ENCODE measurements at places on chromosomes 11 and 22. TPM values are rescaled to one million over a fixed set of nuclear protein-coding genes. Genes with fewer than 3 reads are reported as not detected.

GRCh38 chr11:126880872-126881271 is 119.7 kb downstream of the KIRREL3 start:
- H3K4me3 ChIP-seq: no peak overlapping the region
- H3K36me3 ChIP-seq: no peaks in the 10 kb centered on the region
- DNase-seq: no peak
- H3K27me3 ChIP-seq: no peaks in the 10 kb centered on the region
- no peaks in the 10 kb centered on the region for H3K4me1 ChIP-seq

GRCh38 chr11:95711945-95712221 is 77.7 kb downstream of the FAM76B start:
- H3K27ac ChIP-seq: no peak overlapping the region
- no peaks in the 10 kb centered on the region for H3K4me1 ChIP-seq
- H3K27me3 ChIP-seq: no peaks in the 10 kb centered on the region
- DNase-seq: no peak
- no peak overlapping the region for H3K4me3 ChIP-seq

DNA sequence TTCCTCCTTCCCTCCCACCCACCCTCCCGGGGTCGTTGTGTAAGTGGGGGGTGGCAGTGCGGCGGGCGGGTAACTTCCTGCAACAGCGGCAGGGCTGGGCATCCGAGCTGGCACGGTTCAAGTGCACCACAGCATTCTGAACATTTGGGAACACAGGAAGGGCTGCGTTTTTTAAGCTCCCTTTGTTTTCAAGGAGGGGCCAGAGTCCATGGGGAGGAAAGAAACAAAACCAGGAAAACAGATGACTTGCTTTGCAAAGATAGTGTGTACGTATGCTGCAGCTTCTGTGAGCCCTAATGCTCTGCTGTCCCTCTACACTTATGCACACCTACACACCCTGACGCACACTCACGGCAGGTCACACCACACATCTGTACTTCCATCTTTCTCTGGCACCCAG is 152.5 kb downstream of the FBXO7 start:
- H3K4me3 ChIP-seq: no peak overlapping the region
- no peaks in the 10 kb centered on the region for H3K27me3 ChIP-seq
- no peaks in the 10 kb centered on the region for H3K36me3 ChIP-seq
- peak overlapping the region; percentile 87 for H3K27ac ChIP-seq

- peak overlapping the region; percentile 68 for H3K27ac ChIP-seq
- no peak for DNase-seq
- no peak overlapping the region for H3K4me3 ChIP-seq
- no peaks in the 10 kb centered on the region for H3K4me1 ChIP-seq
- H3K36me3 ChIP-seq: no peaks in the 10 kb centered on the region
These were observed 10.9 kb upstream of the TNNT3 start for GRCh38 chr11:1908618-1909017.

DNA sequence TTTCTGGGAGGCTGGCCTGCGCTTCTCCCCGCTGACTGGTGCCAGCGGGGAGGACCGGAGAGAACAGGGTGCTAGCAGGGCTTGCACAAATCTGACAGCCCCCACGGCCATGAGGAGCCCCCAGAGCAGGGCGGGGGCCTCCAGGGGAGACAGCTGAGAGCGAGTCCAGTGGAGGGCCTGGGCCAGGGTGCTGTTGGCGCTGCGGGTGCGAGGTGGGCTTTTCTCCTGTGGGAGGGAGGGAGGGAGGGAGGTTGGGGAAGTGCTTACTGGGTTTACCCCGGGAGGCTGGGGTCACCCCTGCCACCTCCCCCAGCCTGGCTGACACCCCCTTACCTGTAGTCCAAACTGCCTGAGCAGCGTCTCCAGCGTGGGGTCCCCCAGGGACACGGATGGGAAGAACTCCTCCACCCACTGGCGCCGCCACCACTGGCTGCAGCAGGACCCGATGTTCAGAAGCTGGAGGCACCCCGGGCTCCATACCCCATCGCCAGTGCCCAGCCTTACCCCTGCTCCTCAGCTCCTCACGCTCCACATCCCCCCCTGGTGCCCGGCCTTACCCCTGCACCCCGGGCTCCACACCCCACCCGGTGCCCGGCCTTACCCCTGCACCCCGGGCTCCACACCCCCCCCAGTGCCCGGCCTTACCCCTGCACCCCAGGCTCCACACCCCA is 3.9 kb downstream of the LMF2 start:
- H3K4me3 ChIP-seq: no peak overlapping the region
- DNase-seq: no peak
- H3K36me3 ChIP-seq: peaks cover 32% of the 10 kb centered on the region
- no peak overlapping the region for H3K27ac ChIP-seq
- H3K4me1 ChIP-seq: no peaks in the 10 kb centered on the region

- no peaks in the 10 kb centered on the region for H3K27me3 ChIP-seq
- H3K4me1 ChIP-seq: peaks cover 55% of the 10 kb centered on the region
- no peaks in the 10 kb centered on the region for H3K36me3 ChIP-seq
- peak; percentile 82 for DNase-seq
These were observed 18.5 kb upstream of the CBX7 start for GRCh38 chr22:39170825-39171622.

- H3K4me1 ChIP-seq: no peaks in the 10 kb centered on the region
- H3K27ac ChIP-seq: no peak overlapping the region
- H3K4me3 ChIP-seq: no peak overlapping the region
- H3K36me3 ChIP-seq: no peaks in the 10 kb centered on the region
These were observed 146.7 kb downstream of the ST3GAL4 start for GRCh38 chr11:126502159-126502558.

GRCh38 chr11:7637447-7638157 is 35.7 kb downstream of the CYB5R2 start:
- peak; percentile 85 for DNase-seq
- H3K4me1 ChIP-seq: no peaks in the 10 kb centered on the region
- no peaks in the 10 kb centered on the region for H3K27me3 ChIP-seq
- peak overlapping the region; percentile 64 for H3K27ac ChIP-seq
- H3K4me3 ChIP-seq: no peak overlapping the region

DNA sequence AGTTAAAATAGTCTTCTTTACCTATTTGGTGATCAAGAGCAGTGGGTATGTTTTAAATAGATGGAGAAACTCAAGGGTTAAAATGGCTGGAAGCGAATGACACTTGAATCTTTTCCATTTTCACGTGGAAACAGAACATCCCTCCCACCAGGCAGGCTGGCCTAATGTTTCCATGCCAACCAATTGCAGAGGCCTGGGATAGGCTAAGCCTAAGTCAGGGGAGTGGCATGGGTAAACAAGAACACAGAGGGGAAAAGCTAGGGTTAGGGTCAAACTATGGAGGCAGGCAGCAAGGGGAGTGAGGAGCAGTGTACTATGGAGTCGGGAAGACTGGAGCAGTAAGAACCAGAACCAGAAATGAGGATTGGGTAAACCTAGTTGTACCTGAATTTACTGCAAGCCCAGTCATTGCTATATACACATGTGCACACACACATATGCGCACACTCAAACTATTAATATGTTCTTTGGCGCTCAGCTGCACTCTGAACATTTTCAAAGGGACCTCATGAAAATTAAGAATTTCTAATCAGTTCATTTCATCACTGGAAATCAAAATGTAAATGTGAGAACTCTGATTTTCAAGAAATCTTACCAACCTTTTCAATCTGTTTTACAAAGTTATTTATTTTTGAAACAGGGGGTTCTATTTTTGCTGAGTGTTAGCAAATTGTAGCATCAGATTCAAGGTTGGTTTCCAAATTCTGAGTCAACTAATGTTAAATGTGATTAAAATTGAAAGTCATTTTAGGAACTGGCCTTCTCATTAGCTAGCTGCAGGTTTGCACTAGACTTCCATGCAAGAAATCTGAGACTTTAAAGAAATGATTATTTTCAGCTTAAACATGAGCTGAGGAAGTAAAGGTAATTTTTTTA is 327.0 kb upstream of the CCDC90B start:
- no peaks in the 10 kb centered on the region for H3K4me1 ChIP-seq
- DNase-seq: no peak
- no peaks in the 10 kb centered on the region for H3K36me3 ChIP-seq
- no peak overlapping the region for H3K4me3 ChIP-seq
- H3K27me3 ChIP-seq: no peaks in the 10 kb centered on the region

DNA sequence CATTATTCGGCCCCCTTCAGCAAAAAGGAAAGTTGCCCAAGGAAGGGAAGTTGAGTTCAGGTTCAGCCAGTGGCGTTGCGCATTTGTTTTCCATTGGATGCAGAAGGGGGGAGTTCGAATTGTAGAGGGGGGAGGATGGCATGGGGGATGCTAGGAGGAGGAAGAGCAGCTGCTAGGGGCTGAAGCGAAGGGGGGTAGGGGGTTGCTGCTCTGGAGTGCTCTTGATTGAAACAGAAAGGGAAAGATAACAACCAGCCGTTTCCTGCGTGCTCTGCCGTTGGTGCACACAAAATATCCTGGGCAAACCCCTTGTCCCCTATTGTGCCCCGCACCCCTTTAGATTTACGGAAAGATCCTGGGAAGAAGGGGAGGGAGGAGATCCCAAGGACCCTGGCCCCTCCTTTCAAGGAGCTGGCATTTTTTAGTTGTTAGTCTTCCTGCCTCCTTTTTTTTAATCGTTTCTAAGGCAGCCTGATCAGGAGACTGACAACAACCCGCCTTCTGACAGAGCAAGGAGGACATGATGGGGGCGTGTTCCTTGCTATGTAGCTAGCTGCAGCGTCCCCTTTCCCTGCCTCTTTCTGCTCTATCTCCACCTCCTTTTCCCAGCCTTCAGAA is 2.1 kb downstream of the KMT2A start:
- H3K4me3 ChIP-seq: peak overlapping the region; percentile 86
- H3K27ac ChIP-seq: peak overlapping the region; percentile 92
- DNase-seq: no peak
- H3K4me1 ChIP-seq: no peaks in the 10 kb centered on the region

- no peak for DNase-seq
- no peaks in the 10 kb centered on the region for H3K27me3 ChIP-seq
- H3K36me3 ChIP-seq: no peaks in the 10 kb centered on the region
- peak overlapping the region; percentile 51 for H3K4me3 ChIP-seq
These were observed 1.0 kb downstream of the POU2AF3 start for GRCh38 chr11:111299101-111300026.

Gene TP53I11
- total RNA-seq: 89.0 TPM

Gene RPL3
- total RNA-seq: 440 TPM

Gene DRICH1
- not detected for total RNA-seq

Gene MYO7A
- 1.4 TPM for total RNA-seq

Gene CRACR2B
- total RNA-seq: 29.7 TPM

Gene AMPD3
- total RNA-seq: 2.8 TPM

Gene TEX54
- not detected for total RNA-seq

Gene SOX6
- total RNA-seq: 13.5 TPM

Gene RFPL3
- total RNA-seq: not detected

Data from right atrium auricular region (tissue), 2 donors.